ENCODE measurements at places on chromosomes 12 and 14.

GRCh38 chr12:98644433-98644711 is 216 bp downstream of the IKBIP start:
- DNase-seq: no peak

DNA sequence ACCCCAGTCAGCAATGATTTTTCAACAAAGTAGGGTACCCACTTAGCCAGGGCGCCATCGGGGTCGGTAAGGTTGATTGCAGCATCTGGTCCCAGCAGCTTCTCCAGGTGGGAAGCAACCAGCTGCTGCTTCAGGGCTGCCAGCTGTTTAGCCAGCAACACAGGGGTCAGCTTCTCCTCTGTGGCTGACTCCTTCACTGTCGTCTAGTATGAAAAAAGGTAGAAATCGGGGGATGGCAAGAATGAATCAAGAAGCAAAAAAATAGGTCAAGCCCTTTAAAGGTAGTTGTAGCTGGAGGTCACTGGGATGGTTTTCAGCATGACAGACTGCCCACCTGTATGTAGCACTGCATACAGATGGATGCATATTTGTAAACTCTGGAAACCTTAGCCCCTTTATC is 11.6 kb downstream of the MBD6 start:
- DNase-seq: no peak

DNA sequence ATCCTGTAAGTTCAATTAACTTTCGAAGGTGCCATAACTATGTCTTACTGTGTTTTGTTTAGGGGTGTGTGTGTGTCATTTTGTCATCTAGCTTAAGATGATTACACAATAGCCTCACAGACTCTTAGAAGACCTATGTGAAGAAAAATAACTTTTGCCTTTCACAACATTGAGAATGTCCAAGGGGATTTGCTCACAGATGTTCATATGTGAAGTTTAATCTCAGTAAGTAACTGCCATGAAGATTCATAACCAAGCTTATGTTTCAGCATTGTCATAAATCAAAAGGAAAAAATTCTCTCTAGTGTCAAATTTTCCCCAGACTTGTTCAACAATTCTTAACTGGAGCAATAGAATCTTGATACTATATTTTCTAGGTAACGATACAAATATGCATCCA is 226.1 kb upstream of the PRKD1 start:
- DNase-seq: no peak

- no peak for DNase-seq
Observed at GRCh38 chr14:41773536-41774279, 167.0 kb downstream of the LRFN5 start.

DNA sequence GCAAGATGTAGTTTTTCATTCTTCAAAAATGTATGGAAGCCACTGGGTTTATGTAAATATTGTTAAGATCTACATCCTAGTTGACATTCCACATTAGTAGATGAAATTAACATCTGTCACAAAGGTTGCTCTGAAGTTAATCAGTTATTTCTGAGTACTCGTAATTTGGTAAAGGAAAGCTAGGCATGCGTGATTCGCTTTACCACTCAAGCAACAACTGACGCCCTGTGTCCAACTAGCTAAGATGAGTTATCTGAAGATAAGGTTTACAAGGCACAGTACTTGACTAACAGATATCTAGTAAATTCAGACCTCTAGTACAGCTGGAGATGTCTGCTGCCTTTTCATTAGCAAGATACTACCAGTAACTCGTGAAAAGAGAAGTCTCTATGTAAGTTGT is 14.1 kb downstream of the PRKD1 start:
- no peak for DNase-seq

DNA sequence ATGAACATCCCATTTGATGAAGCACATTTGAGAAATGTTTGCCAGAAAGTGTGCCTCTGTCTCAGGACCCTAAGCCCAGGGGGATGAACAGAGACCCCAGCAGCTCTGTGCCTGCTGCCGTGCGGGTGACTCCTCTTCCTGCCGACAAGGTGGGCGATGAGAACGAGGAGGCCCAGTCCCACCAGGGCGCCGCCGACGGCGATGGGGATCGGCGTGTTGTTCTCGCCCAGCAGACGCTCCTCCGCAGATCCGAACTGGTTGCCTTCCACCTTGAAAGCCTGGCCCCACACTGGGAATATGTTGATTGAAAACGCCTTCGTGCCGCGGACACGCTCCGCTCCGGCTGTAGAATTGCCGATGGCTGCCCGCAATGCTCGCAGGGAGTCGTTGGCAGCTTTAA is 44.1 kb downstream of the LRTM2 start:
- DNase-seq: no peak

DNA sequence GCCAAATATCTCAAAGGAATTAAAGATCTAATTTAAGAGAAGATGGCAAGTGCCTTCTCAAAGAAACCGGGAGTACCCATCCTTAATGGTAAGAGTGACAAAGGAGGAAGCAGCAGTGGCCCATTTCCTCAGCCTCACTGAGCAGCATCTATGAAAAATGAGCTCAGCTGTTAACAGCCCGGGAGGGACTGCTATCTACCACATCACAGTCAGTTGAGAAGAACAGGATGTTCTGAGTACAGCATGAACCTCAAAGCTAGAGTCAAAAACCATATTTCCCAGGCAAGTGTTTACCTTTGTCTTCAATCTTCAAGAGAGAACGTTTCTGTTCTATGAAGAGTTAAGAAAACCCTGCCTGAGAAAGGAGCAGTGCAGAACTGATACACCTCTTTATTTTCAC is 115.0 kb downstream of the BTG1 start:
- peak; percentile 52 for DNase-seq

DNA sequence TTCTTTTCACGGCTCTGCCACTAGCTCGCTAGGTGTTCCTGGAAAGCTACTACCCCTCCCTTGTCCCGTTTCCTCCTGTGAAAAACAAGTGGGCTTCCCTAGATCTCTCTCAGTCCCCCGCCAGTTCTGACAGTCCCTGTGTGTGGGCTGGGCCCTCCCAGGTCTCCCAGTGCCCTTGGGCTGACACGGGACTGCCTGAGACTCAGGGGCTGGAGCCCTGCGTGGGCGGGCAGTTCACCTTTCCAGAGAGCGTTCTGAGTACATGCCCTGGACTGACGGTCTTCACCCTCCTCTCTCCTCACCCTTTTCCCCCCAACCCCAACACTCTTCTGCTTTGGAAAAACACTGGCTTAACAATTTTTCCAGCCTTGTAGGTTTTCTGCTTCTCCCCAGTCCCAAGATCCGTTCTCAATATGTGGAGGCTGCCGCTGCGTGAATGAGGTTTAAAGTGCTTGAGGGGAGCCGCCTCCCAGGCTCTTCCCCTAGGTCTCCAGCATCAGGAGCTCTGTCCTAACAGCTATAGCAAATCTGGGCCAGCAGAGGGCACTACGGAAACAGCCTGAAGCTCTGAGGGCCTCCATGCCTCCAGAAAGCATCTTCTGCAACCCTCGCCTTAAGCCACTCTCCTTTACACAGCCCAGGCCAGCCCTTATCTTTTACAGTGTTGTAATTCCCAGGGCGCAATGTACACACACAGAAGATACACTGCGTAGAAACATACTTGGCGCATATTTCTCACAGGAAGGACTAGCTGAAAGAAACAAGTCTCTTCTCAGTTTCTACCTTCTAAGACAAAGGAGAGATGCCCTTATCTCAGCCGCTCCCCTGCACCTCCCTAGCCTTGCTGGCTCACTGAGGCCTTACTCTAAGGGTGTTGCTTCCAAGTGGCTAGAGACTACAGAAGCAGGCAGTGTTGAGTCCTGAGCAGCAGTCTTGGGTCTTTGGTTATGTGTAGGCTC is 10.4 kb upstream of the DCD start:
- DNase-seq: peak; percentile 27

DNA sequence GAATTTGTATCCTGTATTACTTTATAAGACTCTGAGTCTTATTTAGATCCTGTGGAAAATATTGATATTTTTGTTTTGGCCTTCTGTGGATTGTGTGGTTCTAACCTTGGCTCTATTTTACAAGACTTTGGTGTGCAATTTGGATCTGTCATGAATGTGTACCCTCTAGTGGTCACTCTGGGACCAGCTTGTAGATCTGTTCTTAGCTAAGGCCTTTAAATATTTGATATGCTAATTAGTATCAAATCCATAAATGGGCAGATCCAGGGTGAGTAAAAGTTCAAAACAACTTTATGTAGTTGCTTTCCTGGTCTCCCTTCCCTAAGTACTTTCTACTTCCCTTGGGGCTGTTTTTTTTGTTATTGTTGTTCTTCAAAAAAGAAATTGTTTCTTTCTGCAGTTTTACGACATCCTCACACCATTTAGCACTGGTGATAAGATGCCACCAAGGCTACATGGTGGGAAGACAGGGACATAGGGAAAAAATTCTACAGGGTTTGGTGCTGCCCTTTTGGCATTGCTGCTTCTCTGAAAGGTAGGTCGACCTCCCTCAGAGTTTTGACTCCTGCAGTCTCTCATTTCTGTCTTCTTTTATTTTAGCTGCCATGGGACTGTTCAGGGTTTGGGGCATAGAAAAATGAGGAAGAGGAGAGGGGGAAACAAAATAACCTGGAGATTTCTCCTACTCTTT is 238.5 kb downstream of the GPHN start:
- DNase-seq: no peak

GRCh38 chr12:76637807-76638206 is 78.2 kb upstream of the OSBPL8 start:
- no peak for DNase-seq

DNA sequence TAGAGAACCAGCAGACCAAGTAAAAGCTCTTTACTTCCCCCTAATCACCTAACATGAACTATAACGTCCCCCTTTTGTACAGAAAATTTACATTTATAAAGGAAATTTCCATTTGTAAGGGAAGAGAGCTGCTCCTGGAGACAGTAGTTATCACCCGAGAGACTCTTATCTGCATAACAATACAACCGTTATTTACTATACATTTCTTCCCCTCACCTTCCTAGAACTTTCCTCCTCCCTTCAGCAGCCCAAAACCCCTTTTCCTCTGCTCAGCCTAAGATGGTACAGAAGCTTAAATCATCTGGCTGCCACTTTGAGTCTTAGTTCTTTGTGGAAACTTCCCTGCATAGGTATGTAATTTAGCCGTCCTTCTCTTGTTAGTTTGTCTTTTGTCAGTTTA is 40.4 kb upstream of the ETV6 start:
- DNase-seq: no peak

- DNase-seq: peak; percentile 67
Observed at GRCh38 chr14:91872517-91873470, 5.5 kb upstream of the TC2N start.

DNA sequence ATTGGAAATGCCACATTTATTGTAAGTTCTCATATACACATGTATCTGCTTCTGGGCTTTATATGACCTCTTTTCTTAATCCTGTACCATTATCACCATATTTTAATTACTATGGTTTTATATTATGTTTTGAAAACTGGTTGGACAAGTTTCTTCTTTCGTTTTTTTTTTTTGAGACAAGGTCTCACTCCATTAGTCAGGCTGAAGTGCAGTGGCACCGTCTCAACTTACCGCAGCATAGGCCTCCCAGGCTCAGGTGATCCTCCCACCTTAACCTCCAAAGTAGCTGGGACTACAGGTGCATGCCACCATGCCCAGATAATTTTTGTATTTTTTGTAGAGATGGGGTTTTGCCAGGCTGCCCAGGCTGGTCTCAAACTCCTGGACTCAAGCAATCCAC is 44.6 kb downstream of the GALNT4 start:
- no peak for DNase-seq

- no peak for DNase-seq
Observed at GRCh38 chr14:87573591-87573990, 419.4 kb downstream of the GALC start.

DNA sequence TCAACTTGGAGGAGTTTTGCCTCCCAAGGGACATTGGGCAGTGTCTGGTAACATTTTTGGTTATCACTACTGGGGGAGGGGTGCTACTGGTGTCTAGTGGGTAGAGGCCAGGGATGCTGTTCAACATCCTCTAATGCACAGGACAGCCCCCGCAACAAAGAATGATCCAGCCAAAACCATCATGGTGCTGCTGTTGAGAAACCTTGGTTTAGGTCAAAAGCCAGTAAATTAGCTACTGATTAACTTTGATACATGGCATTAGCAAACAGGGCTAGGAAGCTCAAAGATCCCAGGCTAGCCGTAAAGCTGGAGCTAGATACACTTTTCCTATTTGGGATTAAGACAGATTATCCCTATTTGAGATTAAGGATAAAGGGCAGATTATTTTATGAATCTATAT is 8.8 kb downstream of the ALKBH2 start:
- DNase-seq: no peak

GRCh38 chr12:43291516-43291915 is 260.5 kb downstream of the ADAMTS20 start:
- DNase-seq: no peak

DNA sequence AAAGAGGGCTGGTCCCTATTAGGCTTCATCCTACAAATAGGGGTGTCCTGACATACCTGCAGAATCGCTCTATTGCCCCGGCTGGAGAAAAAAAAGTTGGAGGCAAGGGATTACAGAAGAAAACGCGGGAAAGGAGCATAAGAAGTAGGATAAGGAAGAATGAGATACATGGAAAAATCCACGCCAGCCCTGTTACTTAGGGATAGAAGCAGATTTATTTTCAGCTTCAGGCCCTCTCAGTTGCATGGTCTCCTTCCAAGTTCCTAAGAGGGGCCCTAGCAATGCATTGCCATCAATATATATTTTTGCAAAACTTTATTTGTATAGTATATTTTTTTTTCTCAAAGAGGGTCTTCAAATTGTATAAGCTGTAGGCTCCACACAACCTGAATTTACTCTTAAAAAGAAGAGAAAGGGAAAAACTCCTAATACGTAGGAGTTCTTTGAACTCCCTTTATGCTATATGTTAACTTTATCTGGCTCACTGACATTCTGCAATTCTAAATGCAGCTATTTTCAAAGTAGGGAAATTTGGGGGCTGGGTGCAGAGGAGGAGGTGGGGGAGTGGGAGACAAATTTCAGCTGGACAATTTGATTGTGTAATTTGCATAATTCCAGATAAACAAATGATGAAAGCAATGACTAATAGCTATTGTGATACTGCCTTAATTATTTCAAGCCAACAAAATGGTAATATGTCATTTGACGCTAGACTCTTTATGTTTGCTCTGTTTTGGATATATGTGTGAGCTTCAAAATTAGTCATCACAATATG is 137.7 kb upstream of the TRHDE start:
- no peak for DNase-seq

DNA sequence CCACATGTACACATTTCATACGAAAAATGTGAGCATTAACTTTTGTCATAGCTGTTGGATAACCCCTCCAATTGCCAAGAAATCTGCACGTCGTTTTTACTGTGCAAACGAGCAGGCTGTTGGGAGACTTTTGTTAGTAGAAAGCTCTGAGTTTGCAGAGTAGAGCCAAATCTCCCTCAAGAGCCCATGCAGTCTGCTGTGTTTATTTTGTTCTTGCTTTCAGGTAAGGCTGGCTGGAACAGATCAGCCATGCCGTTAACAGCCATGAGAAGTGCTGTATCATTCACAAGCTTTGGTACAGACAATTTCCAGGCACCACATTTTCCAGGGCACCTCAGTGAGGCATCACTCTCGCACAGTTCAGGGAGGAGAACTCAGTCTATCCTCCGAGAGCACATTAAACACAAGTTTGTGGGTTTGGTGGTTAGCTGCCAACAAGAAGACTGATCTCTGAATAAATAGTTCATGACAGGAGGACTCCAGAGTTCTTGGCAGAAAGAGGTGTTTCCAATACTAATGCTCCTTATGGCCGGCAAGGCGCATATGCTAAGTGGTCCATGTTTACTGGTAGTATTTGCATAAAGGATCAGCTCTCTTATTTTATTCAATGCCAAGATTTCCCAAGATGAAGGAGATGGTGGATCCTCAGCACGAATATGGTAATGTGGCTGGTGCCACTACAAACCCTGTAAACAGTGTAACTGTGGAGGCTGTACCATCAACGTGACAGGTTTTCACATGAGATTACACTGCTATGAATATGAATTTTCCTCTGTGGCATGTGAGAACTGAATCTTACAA is 30.3 kb upstream of the PELI2 start:
- DNase-seq: no peak
